ENCODE measurements at places on chromosomes 7 and 10.

- DNase-seq: no peak
Measured at GRCh38 chr7:107398161-107398560, 71.7 kb upstream of the GPR22 start.

DNA sequence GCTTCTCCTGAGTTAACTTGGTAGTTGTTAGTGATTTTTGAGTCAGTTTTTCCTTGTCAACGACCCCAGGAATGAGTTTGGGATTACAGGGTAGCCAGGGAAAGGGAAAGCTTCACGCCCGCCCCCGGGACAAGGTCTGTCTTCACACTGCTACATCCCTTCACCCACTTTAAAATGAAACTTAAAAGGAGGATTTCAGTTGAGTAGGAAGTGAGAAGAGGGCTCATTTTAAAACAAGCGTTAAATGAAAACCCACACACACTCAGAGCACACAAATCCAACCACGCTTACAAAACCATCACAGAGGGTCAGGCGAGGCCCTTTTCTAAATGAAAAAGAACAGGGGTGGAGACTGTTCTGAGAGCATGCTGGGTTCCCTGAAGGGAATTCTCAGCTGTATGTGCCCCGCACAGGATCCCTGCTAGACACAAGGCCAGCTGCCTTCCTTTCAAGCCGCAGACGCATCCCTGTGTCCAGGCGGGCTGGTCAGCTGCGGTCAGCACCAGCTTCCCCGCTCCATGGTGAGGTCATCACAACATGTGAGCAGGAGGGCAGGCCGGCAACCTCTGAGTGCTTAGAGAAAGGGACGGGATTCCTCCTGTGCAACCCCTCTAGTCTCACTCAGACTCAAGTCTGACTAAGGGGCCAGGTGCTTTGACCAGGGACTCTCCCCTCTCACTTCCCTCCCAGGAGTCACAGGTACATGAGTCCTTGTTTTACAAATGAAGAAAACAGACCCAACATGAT is 111.8 kb downstream of the EGFR start:
- DNase-seq: no peak

DNA sequence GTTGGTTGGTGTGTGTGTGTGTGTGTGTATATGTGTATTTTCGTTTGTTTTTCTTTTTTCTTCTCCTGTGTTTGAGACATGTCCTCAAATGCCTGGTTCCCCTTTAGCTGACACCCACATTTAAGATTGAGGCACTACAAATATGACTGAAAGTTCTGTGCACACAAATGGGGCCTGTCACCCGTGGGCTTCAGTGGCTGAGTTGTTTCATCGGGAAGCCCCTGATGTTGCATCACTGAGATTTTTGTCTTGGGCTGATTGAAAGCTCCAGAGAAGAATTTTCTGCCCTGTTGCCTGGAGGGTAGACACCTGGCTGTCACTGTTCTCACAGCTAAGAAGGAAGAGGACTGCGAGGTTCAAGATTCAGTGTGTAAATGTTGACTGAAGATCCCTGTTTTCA is 283.8 kb upstream of the C7orf33 start:
- DNase-seq: no peak

GRCh38 chr10:3639546-3639945 is 145.5 kb downstream of the KLF6 start:
- DNase-seq: no peak

DNA sequence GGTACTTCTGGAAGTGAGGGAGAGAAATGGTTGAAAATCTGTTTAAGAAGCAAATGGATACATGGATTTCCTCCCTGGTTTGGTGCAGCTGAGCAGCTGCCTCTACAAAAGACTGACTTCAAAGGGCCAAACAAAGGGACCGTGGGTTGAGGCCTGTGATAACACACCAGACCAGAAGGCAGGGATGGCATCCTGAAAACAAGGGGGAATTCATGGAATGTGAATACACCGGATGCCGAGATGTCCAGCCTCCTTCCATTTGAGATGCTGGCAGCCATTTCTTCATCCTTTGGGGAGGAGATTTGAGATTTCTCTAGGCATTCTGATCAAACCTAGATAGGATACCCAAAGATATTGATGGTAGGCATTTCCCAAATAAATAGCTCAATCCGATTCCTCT is 36.9 kb downstream of the TAF3 start:
- no peak for DNase-seq

- DNase-seq: no peak
Measured at GRCh38 chr7:30169579-30169978, 34.8 kb downstream of the MTURN start.

DNA sequence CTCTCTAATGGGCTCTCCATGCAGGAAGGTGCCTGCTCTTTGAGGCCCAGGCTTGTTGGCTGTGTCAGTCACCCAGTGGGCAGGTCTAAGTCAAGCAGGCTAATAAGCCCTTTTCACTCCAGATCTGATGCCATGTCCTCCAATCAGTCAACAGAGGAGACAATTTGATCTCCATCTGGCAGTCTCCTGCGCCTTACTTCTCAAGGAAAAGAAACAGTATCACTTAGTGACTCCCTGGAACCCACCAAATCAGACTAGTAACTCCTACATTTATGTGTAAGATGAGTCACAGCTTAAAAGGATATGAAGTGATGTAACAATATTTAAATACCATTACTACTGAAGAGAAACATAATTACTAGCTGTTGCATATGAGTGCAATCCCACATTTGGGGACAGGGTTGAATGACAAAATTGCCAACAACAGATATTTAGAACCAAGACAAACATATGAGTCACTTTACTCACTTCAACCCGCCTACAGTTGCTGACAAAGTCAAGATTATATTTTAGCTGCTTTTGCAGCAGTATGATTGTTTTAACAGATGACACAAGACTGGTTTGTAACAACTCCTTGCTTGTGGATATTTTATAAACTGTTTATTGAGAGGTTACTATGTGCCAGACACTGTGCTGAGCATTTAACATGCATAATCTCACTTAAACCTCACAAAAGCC is 72.1 kb downstream of the USP6NL start:
- no peak for DNase-seq

GRCh38 chr10:110352930-110353243 is 48.2 kb upstream of the SMNDC1 start:
- no peak for DNase-seq

DNA sequence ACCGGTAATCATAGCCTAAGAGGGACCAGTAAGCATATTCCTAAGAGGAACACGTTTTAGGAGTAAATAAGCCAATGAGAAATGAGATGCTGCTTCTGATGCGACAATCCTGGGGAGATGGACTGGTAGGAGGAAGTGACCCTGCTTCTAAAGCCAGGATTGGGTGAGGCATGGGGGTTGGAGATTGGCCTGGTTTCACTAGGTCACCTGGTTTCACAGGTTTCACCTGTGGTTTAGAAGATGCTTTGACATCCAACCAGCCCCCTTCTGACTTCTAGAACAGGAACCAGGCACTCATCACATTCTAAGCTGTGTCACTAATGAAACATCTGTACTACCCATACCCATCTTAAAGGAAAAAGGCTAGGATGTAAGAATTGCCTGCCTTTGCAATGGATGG is 53.0 kb upstream of the BAMBI start:
- no peak for DNase-seq

DNA sequence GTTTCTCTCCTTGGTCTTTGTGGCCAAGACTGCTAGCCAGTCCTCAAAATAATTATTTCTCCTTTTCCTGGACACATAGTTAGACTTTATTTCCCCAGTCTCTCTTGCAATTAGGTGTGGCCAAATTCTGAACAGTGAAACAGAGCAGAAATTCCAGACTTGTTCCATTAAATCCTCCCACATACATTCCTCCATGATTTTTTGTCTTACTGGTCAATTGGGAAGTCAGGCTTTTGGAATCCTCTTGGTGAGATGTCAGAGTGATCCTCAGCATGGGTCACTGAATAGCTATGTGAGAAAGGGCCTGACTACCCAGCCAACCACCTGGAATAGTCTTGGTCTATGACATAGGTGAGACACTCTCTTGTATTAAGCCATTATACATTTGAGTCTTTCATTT is 164.2 kb downstream of the DGKI start:
- no peak for DNase-seq

DNA sequence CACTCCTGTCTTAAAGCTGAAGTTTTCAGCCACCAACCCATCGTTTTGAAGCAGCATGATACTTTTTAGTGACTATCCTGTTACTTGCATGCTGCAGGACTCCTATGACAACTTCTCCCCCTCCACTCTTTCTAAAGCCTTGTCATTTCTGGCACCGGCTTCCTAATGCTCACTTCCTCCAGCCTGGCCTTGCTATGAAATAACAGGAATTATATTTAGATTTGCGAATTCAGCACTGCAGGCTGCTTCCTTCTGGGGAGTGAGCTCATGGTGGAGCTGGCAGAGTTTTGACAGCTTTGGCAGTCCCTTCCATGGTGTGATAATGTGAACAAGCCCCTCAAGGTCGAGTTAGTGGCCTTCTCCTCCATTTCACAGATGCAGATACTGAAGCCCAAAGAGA is 13.4 kb downstream of the BLNK start:
- no peak for DNase-seq

GRCh38 chr10:73060738-73061635 is 35.7 kb downstream of the P4HA1 start:
- no peak for DNase-seq

- DNase-seq: no peak
Measured at GRCh38 chr7:117097860-117098259, 144.6 kb downstream of the ST7 start.

DNA sequence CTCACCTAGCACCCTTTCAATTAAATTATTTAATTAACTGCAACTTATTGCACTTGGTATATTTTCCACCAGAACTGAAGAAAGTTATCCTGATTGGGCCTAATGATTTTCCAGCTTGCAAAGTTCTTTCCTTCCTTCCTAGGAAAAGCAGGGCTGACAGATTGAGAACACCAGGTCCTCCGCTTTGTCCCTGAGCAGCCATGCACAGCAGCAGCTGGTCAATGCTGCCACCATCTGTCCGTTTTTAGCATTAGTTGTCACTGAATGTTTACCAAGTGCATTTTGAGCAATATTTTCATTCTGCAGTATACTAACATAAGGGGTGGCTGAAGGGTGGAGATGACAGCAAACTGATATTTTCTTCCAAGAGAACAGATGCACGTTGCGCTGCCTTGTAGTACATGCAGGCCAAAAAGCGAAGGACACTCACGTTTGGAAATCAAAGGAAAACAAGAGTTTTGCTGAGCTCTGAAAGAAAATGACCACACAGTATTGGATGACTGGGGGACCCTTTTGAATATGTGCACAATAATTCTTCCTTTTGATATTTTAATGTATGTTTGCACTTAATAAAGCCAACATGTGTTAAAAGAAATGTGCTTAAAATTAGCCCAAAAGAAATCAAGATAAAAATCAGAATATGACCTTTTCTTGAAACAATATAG is 248.8 kb upstream of the PTN start:
- DNase-seq: peak; percentile 14

- peak; percentile 31 for DNase-seq
Measured at GRCh38 chr10:74824900-74825370, 1.5 kb upstream of the KAT6B start.

- DNase-seq: no peak
Measured at GRCh38 chr10:60224066-60224705, 165.5 kb downstream of the ANK3 start.

DNA sequence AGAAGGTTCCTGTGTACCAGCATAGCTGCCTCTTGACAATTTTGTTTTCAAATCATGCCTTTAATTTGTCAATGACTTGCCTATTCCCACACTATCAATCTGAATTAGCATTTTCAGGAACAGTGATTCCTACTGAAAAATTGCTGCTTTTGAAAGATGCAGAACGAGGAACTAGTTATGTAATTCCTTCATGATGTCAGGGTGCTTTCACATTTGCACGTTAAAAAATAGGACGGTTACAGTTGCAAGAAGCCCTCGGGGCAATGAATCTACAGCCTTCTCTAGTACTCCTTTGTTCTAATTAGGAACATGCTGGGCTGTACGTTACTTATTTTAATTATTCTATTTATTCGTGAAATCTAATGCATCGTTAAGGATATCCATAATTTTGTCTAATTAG is 253.9 kb downstream of the OTUD1 start:
- no peak for DNase-seq

- no peak for DNase-seq
Measured at GRCh38 chr7:5005066-5005465, 40.6 kb upstream of the RBAK start.

DNA sequence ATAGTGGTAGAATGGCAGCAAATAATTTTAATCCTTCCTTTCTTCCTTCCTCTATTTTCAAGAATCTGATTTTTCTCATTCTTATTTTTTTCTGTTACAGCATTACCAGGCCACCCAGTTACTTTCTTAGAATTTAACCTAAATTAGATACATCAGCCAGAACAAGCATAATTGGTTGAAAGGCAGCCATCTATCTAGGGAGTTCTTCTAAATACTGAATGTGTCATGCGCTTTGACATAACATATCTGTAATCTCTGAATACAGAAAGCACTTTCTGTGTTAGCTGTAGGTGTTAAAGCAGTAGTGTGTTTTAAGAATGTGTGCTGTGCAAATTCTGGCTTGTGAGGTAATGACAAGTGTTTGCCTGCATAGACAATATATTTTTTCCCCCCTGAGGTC is 97.3 kb downstream of the BTRC start:
- DNase-seq: no peak

GRCh38 chr10:101323495-101323894 is 30.5 kb upstream of the BTRC start:
- no peak for DNase-seq

GRCh38 chr10:422241-422640 is 267.2 kb downstream of the DIP2C start:
- no peak for DNase-seq

GRCh38 chr7:103445228-103446048 is 569 bp downstream of the SLC26A5 start:
- DNase-seq: no peak

GRCh38 chr10:101710059-101710695 is 15.2 kb upstream of the FBXW4 start:
- DNase-seq: no peak

DNA sequence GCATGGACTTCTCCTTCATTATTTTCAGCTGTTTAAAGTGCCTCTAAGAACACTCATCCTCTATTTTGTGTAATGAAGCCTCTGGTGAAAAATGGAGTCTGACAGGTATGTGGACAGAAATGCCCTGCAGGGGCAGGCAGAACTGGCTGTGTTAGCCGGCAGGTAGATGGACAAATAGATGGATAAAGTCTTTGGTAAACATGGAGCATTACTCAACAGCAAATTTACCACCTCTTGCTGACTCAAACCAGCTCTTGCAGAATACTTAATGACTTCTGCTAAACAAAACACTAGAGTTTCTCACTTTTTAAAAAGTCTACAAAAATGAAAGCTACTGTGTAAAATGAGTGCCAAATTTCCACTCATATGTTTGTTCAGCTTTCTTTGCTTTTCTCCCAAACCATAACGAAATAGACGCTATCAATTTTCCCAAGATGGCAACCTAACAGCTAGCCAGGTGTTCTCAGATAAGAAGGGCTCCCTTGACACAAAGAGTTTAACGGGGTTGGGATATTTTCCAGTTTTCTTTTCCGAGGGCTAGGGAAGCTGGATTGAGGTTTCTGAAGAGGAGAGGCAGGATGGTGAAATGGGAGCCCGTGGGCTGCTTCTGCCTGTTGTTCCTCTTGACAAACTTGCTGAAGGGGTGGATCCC is 71.9 kb upstream of the HABP2 start:
- DNase-seq: no peak

- DNase-seq: no peak
Measured at GRCh38 chr10:124448696-124449169, 1.1 kb downstream of the NKX1-2 start.
